ENCODE measurements at places on chromosomes 16 and 17.

- DNase-seq: peak; percentile 69
Observed at GRCh38 chr17:740240-741017, 8.0 kb downstream of the TLCD3A start.

GRCh38 chr17:72525225-72526015 lies 404.6 kb downstream of the SOX9 start:
- DNase-seq: no peak

DNA sequence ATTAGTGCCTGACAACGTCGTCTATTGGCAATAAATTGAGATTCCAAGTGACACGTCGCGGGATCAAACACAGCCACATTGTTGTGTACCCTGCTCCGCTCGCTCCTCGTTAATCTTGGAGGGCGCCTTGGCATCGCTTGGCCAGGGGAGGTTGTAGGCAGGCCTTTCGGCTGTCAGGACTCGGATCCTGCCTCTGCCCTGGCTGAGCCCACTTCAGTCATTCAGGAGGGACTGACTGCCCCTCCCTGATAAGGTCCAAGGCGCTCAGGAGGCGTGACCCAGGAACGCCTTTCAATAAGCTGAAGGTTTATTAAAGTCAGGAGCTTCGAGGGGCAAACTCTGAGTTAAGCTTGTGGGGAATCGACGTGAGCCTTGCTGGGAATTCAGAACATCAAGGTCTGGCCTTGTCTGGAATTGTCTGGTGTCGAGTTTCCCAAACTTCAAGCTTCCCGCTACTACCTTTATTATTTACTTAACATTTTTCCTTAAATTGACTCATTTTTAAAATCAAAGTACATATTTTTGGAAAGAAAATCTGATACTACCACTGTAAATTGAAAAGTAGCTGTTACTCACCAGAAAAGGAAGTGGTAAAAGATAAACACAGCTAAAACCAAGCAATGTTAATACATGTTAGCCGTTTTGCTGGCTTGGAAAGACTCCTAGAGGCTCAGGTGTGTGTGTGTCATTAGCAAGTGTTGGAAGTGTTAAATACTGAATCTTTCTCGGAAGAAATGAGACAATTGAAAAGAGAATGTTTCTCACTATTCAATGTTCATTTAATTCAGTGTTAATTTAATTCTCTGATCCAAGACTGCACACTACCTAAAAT lies 5.3 kb upstream of the IRX3 start:
- DNase-seq: no peak

DNA sequence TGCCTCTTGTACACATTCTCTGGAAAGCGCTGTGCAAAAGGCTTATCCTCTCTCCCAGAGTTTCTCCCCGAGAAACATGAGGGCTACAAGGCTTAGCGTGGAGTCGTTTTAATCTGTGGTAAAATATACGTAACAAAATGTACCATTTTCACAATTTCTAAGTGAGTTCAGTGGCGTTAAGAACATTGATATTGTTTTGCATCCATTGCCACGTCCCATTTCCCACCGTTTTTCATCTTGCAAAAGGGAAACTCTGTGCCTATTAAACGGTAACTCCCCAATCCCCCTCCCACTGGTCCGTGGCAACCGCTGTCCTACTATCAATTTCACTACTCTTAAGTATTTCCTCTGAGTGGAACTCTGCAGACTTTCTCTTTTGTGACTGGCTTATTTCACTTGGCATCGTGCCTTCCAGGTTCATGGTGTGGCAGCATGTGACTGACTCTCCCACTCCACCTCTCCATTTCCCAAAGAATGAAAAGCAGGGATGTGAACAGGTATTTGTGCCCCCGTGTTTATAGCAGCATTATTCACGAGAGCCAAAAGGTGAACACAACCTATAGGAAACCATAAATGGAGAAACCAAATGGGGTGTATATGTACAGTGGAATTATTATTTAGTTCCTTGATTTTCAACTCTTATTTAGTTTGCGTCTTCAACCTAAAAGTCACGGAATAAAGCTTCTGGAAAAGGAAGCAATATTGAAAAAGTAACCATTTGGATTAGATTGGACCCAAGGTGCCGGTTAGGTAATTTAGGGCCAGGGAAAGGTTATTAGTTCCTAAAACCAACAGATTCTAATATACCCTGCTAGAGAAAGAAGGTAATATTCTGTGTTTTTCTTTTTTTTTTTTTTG lies 1.1 kb upstream of the USP32 start:
- DNase-seq: no peak

DNA sequence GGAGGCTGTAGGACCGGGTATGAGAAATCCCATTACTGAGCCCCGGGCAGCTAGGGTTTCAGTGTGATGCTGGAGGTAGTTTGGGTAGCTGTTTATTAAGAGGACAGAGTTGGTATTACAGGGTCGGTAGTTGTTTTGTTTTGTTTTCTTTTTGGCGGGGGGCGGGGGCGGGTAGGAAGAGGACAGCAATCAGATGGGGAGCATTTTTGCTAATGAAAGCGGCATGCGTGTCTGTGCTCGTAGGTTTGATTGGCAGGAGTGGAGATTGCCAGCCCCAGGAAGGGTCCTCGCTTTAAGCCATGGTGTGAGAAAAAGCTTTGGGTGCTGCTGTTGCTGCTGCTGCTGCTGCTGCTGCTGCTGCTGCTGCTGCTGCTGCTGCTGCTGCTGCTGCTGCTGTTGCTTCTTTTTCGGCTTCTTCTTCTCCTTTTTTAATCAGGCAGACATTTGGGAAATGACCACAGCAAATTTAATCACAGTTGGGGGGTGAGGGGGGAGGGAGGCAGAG lies 498.5 kb upstream of the ZFHX3 start:
- no peak for DNase-seq

- no peak for DNase-seq
Observed at GRCh38 chr17:66953630-66954020, 10.9 kb upstream of the CACNG4 start.

GRCh38 chr16:9607515-9608230 lies 516.2 kb downstream of the HAPSTR1 start:
- no peak for DNase-seq

- no peak for DNase-seq
Observed at GRCh38 chr16:9139965-9140364, 48.5 kb downstream of the HAPSTR1 start.

DNA sequence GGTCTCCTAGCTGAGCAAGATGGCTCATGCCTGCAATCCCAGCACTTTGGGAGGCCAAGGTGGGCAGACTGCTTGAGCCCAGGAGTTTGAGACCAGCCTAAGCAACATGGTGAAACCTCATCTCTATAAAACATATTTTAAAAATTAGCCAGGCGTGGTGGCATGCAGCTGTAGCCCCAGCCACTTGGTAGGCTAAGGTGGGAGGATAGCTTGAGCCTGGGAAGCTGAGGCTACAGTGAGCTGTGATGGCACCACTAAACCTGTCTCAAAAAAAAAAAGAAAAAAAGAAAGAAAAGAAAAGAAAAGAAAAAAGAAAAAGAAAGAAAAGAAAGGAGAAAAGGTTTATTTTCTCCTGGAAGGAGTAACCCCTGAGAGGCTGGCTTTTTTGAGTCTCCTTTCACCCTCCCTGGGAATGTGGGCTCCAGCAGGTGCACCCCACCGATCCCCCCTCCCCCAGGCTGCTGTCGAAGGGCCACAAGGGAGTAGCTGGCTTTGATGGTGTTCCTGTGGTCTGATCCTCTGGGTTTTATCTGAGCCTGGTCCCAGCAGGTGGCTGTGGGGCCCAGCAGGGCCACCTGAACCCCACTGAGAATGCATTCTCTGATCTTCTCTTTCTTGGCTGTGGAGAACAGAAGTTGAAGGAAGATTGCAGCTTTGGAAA lies 29.9 kb upstream of the TNRC6C start:
- no peak for DNase-seq

DNA sequence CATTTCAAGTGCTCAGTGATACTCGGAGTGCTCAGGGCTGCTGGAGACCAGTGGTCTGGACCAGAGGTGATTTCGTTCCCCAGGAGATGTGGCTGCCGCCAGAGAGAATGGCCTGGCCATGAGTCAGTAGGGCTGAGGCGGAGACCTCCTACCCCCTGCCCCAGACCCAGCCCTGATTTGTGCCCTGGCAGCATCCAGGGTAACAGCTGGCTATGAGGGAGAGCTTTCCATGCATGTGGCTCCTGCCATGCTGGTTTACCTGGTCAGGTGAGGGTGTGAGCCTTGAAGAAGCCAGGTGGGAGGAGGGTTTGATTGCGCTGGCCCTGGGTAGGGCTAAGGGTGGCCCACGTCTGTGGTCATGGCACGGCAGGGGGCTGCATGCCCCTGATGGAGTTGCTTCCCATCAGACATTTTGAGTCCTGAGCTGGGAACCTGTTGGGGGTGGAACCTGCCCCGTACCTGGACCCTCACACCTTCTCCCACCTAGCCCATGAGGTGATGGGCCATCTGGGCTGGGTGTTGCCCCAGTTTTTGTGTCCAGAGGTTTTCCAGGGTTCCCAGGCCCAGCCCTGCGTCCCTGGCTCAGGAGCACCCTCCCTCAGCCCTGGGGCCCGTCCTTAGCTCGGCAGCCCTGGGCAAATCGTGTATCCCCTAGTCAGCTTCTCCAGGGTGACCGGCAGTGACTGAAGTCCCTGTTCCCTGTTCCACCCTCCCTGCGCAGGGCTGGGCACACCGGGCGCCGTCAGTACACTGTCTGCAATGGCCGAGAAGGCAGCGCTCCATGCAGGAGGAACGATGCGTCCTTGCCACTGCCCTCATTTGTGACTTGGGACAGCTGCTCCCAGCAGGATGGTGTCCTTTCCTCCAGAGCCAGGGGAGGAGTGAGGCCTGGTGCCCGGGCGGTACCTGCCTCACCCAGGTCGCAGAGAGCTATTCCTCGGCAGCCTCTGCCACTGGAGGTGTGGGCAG lies 9.0 kb upstream of the CSNK1D start:
- no peak for DNase-seq

- no peak for DNase-seq
Observed at GRCh38 chr17:22669721-22670120, 977.4 kb downstream of the KCNJ18 start.

GRCh38 chr16:15782573-15783365 lies 74.1 kb downstream of the MYH11 start:
- DNase-seq: no peak

DNA sequence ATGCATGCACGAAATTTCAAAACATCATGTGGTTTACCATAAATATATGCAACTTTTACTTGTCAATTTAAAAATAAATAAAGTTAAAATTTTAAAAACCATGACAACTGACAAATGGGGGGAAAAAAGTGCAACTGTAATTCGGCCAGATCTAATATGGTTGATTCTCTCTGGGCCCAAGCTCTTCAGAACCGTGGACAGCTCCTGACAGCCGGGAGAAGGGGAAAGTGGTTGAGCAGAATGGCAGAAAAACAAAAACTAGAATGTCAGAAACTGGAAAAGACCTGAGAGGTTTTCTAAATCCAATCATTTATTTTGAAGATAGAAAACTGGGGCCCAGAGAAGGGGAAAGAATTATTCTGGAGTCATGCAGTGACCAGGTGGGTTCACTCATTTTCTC lies 126.6 kb downstream of the TMEM132E start:
- DNase-seq: no peak

DNA sequence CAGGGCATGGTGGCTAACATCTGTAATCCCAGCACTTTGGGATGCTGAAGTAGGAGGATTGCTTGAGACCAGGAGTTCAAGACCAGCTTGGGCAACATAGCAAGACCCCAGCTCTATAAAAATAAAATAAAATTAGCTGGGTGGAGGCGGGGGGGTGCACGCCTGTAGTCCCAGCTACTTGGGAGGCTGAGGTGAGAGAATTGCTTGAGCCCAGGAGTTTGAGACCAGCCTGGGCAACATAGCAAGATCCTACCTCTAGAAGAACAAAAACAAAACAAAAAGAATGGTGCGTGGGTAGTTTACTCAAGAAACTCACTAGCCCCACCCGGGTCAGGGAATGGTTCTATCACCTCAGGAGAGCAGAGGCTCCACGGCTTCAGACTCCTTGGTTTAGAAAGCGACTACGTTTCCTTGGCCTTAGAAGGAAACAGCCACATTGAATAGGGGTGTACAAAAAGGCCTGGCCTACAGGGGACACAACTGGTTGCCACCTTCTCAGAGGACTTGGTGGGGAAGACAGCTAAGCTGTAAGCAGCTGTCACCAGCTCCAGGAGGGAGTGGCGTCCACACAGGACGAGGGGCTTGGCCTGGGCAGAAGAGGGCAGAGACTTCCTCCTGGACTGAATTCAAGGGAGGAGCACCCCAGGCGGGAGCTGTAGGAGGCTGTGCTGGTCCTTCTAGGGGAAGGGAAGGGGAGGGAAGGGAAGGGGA lies 716 bp downstream of the TK1 start:
- no peak for DNase-seq

DNA sequence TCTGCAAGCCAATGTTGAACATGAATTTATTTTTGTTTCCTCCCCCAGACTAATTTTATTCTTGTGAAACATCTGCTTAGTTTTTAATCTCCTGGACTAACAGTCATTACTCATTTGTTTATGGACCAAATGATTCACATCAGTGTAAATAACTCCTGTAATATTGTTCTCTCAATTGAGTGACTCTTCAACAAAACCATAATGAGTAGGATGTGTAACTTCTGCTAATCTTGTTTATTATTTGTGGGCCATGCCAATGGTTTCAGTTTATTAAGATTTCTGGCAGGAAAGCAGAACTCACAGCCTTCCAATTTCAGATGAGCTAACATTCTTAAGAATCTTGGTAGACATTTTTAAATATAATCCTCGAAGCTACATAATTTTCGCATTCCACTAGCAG lies 1216.3 kb upstream of the GOT2 start:
- no peak for DNase-seq

DNA sequence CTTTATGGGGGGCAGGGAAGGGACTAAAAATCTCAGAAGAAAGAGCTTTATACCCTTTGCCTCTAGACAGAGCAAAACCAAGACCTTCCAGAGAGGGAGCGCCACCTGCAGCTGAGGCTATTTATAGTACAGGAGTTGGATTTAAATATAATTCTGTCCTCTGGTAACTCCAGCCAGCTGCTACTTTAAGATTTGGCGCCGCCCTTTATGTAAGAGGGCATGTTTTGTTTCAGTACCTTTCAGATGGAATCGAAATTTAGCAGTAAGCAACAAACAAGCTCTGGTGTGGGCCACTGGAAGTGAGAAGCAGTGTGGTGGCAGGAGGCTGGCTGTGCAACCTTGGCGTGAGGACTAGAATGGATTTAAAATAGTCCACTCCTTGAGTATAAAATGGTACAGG lies 5.2 kb upstream of the GUCY2D start:
- DNase-seq: no peak

- DNase-seq: no peak
Observed at GRCh38 chr17:58280480-58281217, at the start of gene MPO. Gene MPO, minus strand, starts transcription at chr17:58280935. Its CDS starts 177 bp downstream, at chr17:58280758.

- no peak for DNase-seq
Observed at GRCh38 chr16:85763616-85764015, 12.7 kb upstream of the C16orf74 start.

DNA sequence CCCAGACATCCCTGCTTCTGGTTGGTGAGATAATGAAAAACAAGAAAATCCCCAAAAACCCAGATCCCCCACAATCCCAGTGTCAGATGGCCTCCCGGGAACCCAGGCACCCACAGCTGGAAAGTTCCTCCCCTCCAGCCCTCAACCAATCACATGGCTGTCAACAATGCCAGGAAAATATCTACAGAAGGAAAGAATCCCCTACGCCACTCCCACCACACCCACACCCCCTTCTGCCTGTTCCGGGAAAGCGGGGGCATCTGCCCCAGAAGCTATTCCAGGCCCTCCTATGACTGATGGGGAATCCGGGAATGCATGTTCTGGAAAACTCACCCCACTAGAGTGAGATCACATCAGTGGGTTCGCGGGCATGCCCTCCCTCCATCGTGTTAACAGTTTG lies 1.8 kb downstream of the TMEM95 start:
- DNase-seq: no peak

GRCh38 chr17:58325289-58325726 lies 3.3 kb downstream of the TSPOAP1 start:
- no peak for DNase-seq

- DNase-seq: no peak
Observed at GRCh38 chr17:31388351-31388750, 3.1 kb upstream of the RAB11FIP4 start.
